ENCODE measurements at places on chromosomes 5 and 9. TPM values are rescaled to one million over a fixed set of nuclear protein-coding genes. Genes with fewer than 3 reads are reported as not detected.

DNA sequence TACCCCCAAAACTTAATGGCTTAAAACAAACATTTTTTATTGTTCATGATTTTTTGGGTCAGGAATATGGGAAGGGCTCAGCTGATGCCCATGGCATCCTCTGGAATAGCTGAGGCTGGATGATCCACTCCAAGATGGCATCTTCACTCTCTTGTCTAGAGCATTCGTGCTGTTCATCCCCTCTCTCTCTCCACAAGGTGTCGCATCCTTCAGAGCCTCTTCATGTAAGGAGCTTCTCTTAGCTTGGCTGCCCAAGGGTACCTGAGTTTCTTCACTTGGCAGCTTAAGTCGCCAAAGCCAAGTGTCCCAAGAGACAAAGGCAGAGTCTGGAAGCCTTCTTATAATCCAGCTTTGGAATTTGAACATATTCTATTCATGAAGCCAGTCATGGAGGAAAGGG, 294.7 kb downstream of the CHSY3 start:
- no peak overlapping the region for H3K4me3 ChIP-seq
- H3K36me3 ChIP-seq = no peaks in the 10 kb centered on the region
- H3K27me3 ChIP-seq = peaks cover 3% of the 10 kb centered on the region
- DNase-seq = no peak
- H3K4me1 ChIP-seq = no peaks in the 10 kb centered on the region

Gene PRLR
- not detected for total RNA-seq

GRCh38 chr5:134328619-134329018, 38.4 kb downstream of the CDKL3 start:
- DNase-seq = no peak
- H3K36me3 ChIP-seq = peaks cover 10% of the 10 kb centered on the region
- peaks cover 8% of the 10 kb centered on the region for H3K27me3 ChIP-seq
- H3K4me1 ChIP-seq = no peaks in the 10 kb centered on the region
- H3K27ac ChIP-seq = no peak overlapping the region
- no peak overlapping the region for H3K4me3 ChIP-seq

DNA sequence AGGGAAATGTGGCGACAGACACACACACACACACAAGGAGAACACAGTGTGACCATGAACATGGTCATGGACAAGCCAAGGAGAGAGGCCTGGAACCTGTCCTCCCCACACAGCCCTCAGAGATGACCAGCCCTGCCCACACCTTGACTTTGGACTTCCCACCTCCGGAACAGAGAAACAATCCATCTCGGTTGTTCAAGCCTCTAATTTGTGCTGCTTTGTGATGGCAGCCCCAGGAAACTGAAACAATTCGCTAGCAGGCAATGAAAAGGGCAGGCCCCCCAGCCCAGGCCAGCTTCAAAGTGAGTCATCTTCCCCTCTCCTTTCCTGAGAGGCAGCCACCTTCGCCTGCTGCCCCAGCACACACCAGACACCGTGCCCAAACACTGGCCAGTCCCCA, 47.7 kb downstream of the NSUN2 start:
- no peak overlapping the region for H3K27ac ChIP-seq
- peaks cover 4% of the 10 kb centered on the region for H3K4me1 ChIP-seq
- no peak overlapping the region for H3K4me3 ChIP-seq
- no peaks in the 10 kb centered on the region for H3K36me3 ChIP-seq
- DNase-seq = no peak

Gene PLPP1
- 27.8 TPM for total RNA-seq

DNA sequence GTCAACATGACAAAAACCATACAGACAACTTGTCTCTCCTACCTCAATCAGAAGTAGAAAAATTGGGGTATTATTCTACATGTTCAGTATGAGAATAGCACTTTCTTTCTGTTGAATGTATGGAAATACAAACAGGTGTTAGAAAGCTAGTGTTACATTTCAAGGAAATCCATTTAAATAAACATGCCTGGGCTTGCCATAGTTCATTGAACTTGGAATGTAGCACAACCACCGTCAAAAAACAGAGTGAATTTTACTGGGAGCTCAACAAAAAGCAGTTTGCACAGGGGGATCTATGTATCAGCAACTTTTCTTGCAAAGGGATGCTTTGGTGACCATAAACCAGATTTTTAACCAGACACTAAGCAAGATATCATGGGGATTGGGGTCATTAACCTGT, 307.9 kb upstream of the SMARCA2 start:
- no peak for DNase-seq
- no peak overlapping the region for H3K4me3 ChIP-seq
- H3K27ac ChIP-seq = no peak overlapping the region
- no peaks in the 10 kb centered on the region for H3K36me3 ChIP-seq
- peaks cover 14% of the 10 kb centered on the region for H3K27me3 ChIP-seq
- H3K4me1 ChIP-seq = no peaks in the 10 kb centered on the region

DNA sequence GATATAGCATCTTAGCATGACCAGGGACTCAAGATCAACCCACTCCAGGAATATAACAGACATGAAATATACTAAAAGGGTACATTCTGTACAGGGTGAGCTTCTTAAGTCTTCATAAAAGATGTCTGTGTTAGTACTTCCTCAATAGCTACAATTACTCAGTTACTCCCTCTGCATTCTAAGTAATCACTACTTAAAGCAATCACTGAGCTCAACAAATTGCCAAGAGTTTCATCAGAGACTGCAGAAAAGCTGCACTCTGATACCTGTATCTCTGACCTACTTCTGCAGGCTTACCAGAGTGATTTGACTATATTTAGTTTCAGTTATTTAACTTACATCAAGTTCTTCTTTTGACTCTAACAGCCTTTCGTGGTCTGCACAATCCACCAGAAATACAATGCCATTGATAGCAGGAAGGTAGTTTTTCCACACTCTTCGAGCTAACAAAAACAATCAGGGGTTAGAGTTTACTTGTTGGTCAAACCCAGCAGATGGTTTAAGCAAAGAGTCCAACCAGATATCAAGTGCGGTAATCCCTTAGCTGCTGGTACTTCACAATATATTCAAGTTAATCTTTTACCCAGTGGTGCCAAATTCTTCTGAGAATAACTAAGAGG, 23.3 kb downstream of the SAR1B start:
- peak overlapping the region; percentile 90 for H3K27ac ChIP-seq
- peaks cover 38% of the 10 kb centered on the region for H3K36me3 ChIP-seq
- peaks cover 28% of the 10 kb centered on the region for H3K4me1 ChIP-seq
- H3K27me3 ChIP-seq = no peaks in the 10 kb centered on the region
- DNase-seq = no peak

Gene GGTA1
- not detected for total RNA-seq

- no peaks in the 10 kb centered on the region for H3K36me3 ChIP-seq
- H3K4me1 ChIP-seq = no peaks in the 10 kb centered on the region
- H3K27me3 ChIP-seq = no peaks in the 10 kb centered on the region
- H3K4me3 ChIP-seq = no peak overlapping the region
- DNase-seq = no peak
Observed at GRCh38 chr5:30605693-30606268, 587.7 kb upstream of the CDH6 start.

Gene WNT8A
- not detected for total RNA-seq

Gene PRSS3
- not detected for total RNA-seq

- H3K27ac ChIP-seq = no peak overlapping the region
- no peak for DNase-seq
- no peak overlapping the region for H3K4me3 ChIP-seq
- H3K4me1 ChIP-seq = no peaks in the 10 kb centered on the region
Observed at GRCh38 chr9:105842023-105842644, 147.8 kb downstream of the TMEM38B start.

Gene PCDHB6
- total RNA-seq = not detected

- H3K27me3 ChIP-seq = peaks cover 88% of the 10 kb centered on the region
- no peak for DNase-seq
- H3K4me3 ChIP-seq = peak within 1 kb of the TSS; percentile 40
- H3K36me3 ChIP-seq = no peaks in the 10 kb centered on the region
- peak within 1 kb of the TSS; percentile 69 for H3K27ac ChIP-seq
Observed at GRCh38 chr9:976258-976942, at the start of gene DMRT3. DMRT3 (plus strand) TSS chr9:976655; CDS start chr9:977002, 347 bp downstream.

- H3K36me3 ChIP-seq = no peaks in the 10 kb centered on the region
- H3K4me1 ChIP-seq = no peaks in the 10 kb centered on the region
- DNase-seq = no peak
Observed at GRCh38 chr5:126919566-126919965, 110.8 kb downstream of the MARCHF3 start.

- no peak for DNase-seq
- peaks cover 16% of the 10 kb centered on the region for H3K36me3 ChIP-seq
- H3K4me1 ChIP-seq = peaks cover 17% of the 10 kb centered on the region
- H3K27ac ChIP-seq = peak overlapping the region; percentile 99
- H3K27me3 ChIP-seq = no peaks in the 10 kb centered on the region
Observed at GRCh38 chr9:104747245-104747564, 278 bp upstream of the NIPSNAP3A start.

- no peak for DNase-seq
- no peaks in the 10 kb centered on the region for H3K4me1 ChIP-seq
- H3K36me3 ChIP-seq = no peaks in the 10 kb centered on the region
- H3K4me3 ChIP-seq = no peak overlapping the region
- H3K27ac ChIP-seq = no peak overlapping the region
Observed at GRCh38 chr9:38386319-38386895, 6.1 kb upstream of the ALDH1B1 start.

GRCh38 chr9:97979788-97980478, 3.2 kb upstream of the ANP32B start:
- H3K4me1 ChIP-seq = peaks cover 19% of the 10 kb centered on the region
- DNase-seq = no peak
- peak overlapping the region; percentile 0 for H3K27ac ChIP-seq
- no peaks in the 10 kb centered on the region for H3K27me3 ChIP-seq
- H3K36me3 ChIP-seq = peaks cover 5% of the 10 kb centered on the region

DNA sequence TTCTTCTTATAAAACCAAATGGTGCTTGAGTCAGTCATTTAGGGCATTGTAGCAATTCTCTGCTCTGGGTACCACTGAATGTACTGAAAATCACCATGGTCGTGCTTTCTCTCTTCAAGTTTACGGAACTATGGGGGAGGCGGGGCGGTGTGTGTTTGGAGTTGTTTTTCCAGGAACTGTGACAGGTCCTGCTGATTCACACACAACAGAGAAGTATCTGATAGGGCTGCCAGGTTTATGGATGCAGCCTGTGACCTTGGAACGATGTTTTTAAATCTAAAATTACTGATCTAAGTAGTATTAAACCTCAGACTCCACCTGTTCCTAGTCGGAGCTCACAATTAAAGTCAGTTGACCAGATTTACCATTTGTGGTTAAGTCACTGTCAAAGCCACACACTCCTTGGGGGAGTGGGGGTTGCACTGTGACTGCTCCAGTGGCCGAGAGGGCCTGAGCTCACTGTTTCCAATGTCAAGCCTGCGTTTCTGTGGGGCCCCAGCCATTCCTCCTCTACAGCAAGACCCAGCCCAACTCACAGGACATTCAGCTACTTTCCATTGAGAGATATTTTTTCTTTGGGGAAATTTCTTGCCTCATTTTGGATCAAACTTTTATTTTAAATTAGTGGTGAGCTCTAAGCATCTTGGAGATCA, 44.4 kb downstream of the GADD45G start:
- peaks cover 46% of the 10 kb centered on the region for H3K27me3 ChIP-seq
- H3K27ac ChIP-seq = no peak overlapping the region

GRCh38 chr5:180141068-180141660, 67.8 kb downstream of the RASGEF1C start:
- H3K27ac ChIP-seq = no peak overlapping the region
- H3K36me3 ChIP-seq = no peaks in the 10 kb centered on the region
- H3K27me3 ChIP-seq = peaks cover 7% of the 10 kb centered on the region

DNA sequence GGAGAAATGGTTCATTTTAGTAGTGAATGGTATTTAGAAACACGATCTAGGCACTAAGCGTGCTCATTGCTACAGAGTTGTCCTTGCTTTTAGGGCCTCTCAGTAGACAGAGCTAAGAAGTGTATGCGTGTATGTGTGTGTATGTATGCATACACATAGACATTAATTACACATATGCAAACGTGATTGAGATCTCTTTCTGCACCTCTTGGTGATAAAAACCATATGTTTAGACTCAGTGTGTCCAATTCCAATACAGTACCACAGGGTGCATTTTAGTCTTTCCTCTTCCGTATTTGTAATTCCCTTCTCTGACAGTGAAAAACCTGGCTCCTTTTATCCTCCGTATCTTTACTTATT, 13.1 kb downstream of the TRIO start:
- DNase-seq = no peak
- no peak overlapping the region for H3K27ac ChIP-seq
- H3K4me3 ChIP-seq = no peak overlapping the region
- H3K36me3 ChIP-seq = no peaks in the 10 kb centered on the region

DNA sequence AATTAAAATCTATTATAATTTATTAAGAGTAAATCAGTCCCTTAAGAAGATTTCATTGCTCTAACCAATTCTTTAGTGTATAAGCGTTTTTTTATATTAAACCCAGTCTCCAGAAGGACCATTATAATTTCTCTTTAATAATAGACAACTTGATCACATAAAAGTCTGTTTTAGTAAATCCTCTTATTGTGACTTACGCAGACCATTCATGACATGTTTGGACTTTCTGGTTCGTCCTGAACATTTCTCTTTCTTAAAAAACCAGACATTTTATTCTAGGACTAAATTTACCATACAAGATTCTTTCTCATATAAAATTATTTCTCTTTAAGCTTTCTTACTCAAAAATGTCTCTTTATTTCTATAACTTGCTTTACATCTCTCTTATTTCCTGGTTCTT, 196.2 kb upstream of the RAI14 start:
- H3K4me3 ChIP-seq = no peak overlapping the region
- no peak for DNase-seq
- H3K27ac ChIP-seq = no peak overlapping the region
- H3K4me1 ChIP-seq = peaks cover 2% of the 10 kb centered on the region

GRCh38 chr9:127733614-127734013, 1.5 kb downstream of the TOR2A start:
- no peaks in the 10 kb centered on the region for H3K27me3 ChIP-seq
- peaks cover 14% of the 10 kb centered on the region for H3K4me1 ChIP-seq
- H3K36me3 ChIP-seq = peaks cover 5% of the 10 kb centered on the region

GRCh38 chr9:36877239-36877638, 156.8 kb downstream of the PAX5 start:
- DNase-seq = no peak
- H3K27me3 ChIP-seq = peaks cover 10% of the 10 kb centered on the region
- H3K36me3 ChIP-seq = no peaks in the 10 kb centered on the region
- no peak overlapping the region for H3K4me3 ChIP-seq
- H3K4me1 ChIP-seq = peaks cover 2% of the 10 kb centered on the region

Gene GHR
- not detected for total RNA-seq

Gene ANKRD34B
- not detected for total RNA-seq

DNA sequence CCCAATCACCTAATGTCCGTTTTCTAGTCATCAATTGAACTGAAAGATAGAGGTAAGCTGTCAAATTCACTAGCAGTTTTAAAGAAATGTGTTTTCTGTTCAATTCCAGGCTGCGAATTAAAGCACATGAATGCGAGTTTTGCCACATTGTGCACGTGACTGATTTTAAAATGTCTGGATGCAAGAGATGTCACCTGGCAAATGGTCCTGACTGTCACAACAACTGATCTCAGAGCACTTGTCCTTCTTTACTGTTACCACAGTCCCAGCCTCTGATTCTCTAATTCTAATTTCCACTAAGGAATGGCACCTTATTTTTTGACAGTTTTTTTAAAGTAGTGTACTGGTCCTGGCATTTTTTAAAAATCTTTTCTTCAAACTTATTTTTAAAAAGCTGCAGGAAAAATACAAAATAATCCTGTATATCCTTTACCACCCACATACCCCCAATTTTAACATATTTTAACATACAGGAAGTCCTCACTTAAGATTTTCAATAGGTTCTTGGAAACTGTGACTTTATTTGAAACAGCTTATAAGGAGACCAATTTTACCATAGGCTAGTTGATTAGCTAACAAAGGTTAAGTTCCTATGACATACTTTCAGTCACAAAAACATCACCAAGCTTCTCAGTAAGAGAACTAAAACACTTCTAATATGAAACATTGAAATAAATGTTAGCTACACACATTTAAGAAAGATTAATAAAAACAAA, 1364.3 kb downstream of the EFNA5 start:
- H3K4me1 ChIP-seq = no peaks in the 10 kb centered on the region
- DNase-seq = no peak
- H3K27ac ChIP-seq = no peak overlapping the region
- H3K36me3 ChIP-seq = no peaks in the 10 kb centered on the region
- no peak overlapping the region for H3K4me3 ChIP-seq
